ENCODE measurements at places on chromosomes 11 and 22.

GRCh38 chr11:128285321-128285720, 302.0 kb downstream of the ETS1 start:
- DNase-seq, result no peak

GRCh38 chr11:77067861-77068443, 1.2 kb downstream of the CAPN5 start:
- no peak for DNase-seq

DNA sequence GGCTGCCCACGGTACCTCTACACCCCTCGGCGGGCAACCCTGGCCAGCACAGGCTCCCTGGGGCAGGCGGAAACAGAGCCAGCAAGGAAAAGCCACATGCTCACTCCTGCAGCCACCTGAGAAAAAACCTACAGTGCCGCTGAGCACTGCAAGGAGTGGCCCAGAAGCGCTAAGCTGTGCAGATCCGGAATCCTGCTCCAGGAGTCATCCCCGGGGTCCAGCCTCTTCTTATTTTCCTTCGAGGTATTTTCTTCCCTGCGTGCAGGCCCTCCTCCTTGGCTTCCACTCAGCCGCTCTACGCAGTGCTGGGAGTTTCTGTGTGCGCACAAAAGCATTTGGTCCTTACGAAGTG, 81.0 kb downstream of the TRMU start:
- DNase-seq, result no peak

DNA sequence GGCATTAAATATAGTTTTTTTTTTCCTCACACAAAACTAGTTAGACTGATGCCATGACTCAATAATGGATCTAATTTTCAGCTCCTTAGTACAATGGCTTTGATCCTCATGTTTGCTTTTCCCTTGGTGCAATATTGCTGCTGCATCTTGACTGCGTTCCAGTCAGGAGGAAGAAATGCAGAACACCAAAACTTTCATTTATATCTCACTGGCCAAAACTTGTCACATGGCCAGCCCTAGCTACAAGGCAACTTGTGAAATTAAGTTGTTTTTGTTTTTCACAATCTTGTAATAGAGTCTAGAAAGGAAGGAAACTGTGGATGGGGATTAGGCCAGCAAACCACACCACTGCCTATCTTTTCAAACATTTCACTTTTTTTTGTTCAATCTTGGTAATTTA, 36.7 kb downstream of the SMC1B start:
- no peak for DNase-seq

DNA sequence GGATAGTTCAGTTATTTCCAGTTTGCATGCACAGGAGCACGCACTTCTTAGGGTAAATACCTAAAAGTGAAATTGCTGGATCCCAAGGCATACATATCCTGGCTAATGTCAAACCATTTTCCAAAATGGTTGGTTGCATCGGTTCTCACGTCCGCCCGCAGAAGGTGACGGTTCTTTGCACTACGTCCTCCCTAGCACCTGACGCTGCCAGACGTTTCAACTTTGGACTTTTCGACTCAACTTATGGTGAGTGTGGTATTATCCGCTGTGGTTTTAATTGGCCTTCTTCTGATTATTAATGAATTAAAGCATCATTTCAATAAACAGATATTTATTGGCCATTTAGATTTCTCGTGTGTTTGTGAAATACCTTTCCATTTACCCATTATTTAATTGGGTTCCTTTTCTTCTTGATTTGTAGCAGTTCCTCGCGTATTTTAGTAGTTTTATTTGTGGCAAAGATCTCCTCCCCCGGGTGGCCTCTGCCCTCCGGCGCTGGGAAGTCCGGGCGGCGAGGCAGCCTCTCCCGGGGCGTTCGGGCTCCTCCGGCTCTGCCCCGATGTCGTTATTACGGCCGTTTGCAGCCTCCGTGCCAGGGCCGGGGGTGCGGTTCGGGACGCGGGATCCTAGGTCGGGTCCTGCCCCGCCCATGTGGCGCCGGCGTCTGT, at the start of gene JHY:
Gene JHY (plus strand): TSS at position 571 of the 668 bp plus-strand sequence. CDS start 3,091 bp downstream, outside the sequence.
- DNase-seq, result no peak

- DNase-seq, result no peak
Measured at GRCh38 chr22:18130699-18131429, 19.1 kb upstream of the USP18 start.

DNA sequence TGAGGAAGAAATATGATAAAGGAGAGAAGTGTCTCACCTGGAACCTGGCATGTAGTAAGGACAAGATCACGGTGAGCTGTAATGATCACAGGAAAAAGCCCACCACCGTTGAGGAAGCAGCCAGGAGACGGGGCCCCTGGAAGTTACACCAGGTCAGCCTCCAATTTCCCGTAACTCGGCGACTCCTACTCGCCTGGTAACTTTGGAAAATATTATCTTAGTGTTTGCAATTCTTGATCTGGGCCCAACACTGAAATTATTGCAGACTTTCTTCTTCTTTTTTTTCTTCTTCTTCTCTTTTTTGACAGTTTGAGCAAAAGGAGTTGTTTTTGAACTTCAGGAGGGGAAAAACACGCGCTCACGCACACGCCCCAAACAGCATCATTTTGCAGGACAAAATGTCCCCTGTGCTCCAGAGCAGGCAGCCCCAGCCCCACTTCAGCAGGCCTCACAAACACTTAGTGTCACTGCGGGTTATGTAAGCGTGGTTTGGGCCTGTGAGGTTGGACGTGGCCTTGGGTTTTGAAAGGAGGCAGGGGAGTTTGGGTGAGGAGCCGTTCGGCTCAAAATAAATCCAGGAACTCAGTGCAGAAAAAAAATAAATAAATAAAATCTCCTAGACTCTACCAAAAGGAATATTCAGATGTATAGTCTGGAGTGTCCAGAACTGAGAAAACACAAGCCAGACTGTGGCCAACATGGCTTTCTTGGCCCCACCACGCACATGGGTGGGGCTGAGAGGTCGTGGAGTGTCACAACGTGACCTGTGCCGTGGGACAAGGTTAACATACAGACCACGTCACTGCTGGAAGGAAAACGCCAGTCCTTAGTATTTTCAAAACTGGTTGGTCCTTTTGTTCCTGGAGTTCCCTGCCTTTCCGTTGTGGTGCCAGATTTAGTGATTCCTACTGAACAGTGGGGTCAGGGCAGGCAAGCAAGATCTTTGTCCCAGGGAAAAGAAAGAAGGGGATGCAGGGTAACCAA, 26.3 kb upstream of the MN1 start:
- no peak for DNase-seq

DNA sequence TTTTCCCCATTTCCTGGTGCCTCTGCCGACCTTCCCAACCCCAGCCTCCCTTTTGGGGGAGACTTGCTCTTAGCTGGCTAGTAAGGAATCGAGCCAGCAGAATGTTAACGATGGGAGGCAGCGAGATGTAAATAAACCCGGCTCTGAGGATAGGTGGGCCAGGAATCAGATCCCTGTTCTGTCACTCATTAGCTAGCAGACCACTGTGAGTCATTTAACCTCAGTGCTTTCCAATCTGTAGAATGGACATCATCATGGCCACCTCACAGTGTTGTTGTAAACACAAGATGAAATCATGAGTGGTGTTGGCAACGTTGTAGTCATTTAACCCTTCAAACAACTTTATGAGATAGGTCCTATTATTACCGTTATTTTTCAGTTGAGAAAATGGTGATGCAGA, 208.6 kb downstream of the KIRREL3 start:
- DNase-seq, result no peak

- no peak for DNase-seq
Measured at GRCh38 chr11:9672918-9673317, 9.0 kb downstream of the SWAP70 start.

DNA sequence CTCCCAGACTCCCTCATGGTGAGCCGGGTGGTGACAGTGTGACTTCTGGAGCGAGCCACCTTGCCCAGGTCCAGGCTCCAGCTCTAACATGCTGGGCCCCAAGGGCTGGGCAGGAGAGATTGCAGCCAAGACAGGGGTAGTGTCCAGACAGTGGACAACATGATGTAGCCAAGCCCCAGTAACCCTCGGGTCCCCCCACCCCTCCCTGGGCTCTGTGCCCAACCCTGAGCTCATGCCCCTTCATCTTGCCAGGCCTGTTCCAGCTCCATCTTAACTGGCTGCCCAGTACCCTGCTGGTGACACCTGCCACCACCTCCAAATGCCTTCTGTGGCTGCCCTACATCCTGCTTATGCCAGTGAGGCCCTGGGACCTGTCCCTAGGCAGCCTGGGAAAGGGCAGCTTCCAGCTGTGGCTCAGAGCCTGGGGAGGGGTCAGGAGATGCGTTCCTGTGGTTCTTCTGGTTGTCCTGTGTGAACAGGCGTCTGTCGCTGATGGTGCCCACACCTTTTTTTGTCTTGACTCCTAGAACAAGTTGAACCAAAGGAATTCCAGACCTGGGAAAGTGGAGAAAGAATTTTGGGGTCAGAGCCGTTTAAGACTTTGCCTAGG, 12.5 kb upstream of the SYT12 start:
- no peak for DNase-seq

- no peak for DNase-seq
Measured at GRCh38 chr11:83543706-83544439, 257.7 kb upstream of the CCDC90B start.

GRCh38 chr22:37515901-37516300, 3.3 kb downstream of the CARD10 start:
- no peak for DNase-seq

DNA sequence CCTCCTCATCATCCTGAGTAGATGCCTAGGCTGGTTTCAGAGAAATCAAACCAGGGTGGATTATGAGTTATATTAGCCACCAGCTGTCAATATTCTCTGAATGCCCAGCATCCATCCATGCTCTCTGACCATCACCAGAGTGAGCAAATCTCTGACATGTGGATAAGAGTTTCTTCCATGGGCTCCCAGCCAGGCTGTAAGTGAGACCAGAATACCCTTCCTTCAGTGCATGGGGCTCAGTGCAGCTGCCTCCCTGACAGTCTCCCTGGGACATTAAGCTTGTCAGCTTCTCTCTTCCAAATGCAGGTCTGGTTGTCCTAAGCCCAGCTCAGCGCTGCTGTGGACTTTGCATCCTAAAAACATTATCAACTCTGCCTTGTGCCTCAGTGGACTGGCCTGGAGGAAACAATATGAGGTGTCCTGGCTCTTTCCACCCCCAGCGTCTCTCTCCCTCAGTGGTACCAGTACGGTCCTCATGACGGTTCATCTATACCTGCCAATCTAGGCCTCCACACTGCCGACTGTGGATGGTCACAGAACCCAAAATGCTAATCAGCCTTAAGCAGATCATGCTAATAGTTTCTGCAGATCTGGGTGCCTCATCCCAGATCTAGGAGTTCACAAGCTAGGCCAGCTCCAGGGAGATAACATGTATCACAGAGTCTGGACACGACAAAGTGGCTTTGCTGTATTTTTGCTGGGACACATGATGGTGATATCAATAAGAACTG, 41.6 kb upstream of the PRAME start:
- no peak for DNase-seq

DNA sequence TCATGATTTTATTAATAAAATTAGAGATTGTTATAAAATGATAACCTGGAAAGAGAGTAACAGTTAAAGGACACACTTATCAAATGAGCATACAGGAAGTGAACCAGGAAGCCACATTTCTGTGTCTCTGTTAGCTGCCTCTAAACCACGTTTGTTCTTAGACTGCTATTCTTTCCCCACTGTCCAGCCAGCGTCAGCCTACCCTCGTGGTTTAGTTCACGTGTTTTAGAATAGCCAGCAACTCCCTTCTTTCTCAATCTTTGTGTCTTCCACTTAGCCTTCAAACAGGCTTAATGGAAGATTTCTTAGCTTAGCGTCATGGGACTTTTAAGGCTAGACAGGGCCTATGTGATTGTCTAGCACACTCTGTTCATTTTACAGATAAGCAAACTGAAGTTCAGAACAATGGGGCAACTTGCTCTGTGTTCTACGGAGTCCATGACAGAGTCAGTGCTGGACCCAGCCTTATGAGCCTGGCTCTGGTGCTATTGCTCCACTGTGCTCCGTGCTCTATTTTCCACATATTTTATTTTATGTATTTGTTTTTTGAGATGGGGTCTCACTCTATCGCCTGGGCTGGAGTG, 27.2 kb downstream of the GRAMD1B start:
- peak; percentile 14 for DNase-seq

GRCh38 chr11:34558673-34559072, 45.1 kb upstream of the ELF5 start:
- DNase-seq, result no peak

DNA sequence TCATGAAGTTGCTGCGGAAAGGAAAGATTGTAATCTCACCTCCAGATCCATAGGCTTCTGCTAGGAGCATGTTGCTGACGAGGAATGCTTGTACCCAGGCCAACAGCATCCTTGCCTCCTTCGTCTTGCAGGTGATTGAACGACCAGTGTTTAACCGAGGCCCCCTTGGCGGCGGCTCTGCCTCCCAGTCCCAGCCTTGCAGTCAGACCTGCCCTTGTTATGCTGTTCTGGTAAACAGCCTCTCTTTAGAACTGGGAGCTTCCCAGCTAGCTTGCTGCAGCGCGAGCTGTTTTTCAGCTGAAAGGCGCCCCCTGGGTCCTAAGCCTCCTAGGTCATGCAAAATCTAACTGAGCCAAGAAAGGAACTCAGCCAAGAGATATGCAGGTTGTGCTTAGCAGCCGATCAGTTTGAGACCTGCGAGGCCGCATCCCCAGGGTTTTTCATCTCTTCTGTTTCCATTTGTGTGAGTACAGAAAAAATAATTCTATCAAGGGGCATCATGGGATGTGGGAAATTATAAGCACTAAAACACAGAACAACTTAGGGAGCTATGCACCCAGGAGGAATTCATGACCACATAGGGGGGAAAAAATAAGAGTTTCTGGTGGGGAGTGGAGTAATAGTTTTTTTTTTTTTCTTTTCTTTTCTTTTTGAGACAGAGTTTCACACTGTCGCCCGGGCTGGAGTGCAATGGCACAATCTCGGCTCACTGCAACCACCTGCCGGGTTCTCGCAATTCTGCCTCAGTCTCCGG, at the start of gene PIK3IP1:
Gene PIK3IP1 (minus strand): TSS at position 253 of the 754 bp plus-strand sequence. CDS start 144 bp downstream, at position 109.
- DNase-seq, result peak; percentile 78

DNA sequence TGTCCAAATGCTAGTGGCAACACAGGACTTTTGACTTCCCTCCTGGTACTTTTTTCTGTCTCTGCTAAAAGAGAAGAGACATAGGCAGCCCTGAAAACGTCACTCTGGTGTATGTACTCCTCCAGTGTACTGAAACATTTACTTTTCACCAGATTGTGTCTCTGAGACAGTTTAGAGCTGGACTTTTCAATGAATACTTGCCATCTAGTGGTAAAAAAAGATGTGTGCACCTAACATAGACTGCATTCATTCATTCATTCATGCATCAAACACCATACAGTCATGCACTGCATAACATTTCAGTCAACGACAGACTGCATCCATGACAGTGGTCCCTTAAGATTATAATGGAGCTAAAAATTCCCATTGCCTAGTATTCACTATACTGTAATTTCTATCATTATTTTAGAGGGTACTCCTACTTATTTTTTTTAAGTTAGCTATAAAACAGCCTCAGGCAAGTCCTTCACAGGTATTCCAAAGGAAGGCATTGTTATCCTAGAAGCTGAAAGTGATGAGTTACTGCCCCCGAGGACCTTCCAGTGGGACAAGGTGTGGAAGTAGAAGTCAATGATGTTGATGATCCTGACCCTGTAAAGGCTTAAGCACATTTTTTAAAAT, 186.2 kb downstream of the SPON1 start:
- DNase-seq, result no peak

GRCh38 chr11:125454047-125454446, 42.0 kb downstream of the FEZ1 start:
- no peak for DNase-seq

- no peak for DNase-seq
Measured at GRCh38 chr22:44287121-44287693, 25.5 kb downstream of the SHISAL1 start.

GRCh38 chr22:48921411-48921903, 906.2 kb downstream of the BRD1 start:
- DNase-seq, result no peak

- peak; percentile 15 for DNase-seq
Measured at GRCh38 chr22:30636226-30637077, 871 bp downstream of the SLC35E4 start.
